ENCODE measurements at places on chromosomes 2 and 18. TPM values are rescaled to one million over a fixed set of nuclear protein-coding genes. Genes with fewer than 3 reads are reported as not detected.

- H3K4me1 ChIP-seq, result peaks cover 24% of the 10 kb centered on the region
- peaks cover 18% of the 10 kb centered on the region for H3K36me3 ChIP-seq
- H3K27ac ChIP-seq, result no peak overlapping the region
- no peak overlapping the region for H3K4me3 ChIP-seq
These were observed 14.8 kb downstream of the SP110 start for GRCh38 chr2:230205034-230205433.

GRCh38 chr2:109195193-109196045 is 66.4 kb downstream of the SH3RF3 start:
- no peaks in the 10 kb centered on the region for H3K36me3 ChIP-seq
- H3K27me3 ChIP-seq, result peaks cover 24% of the 10 kb centered on the region
- no peak overlapping the region for H3K27ac ChIP-seq
- H3K4me1 ChIP-seq, result no peaks in the 10 kb centered on the region

GRCh38 chr2:226556050-226556449 is 243.6 kb downstream of the IRS1 start:
- H3K4me3 ChIP-seq, result no peak overlapping the region
- H3K27me3 ChIP-seq, result peaks cover 7% of the 10 kb centered on the region
- DNase-seq, result no peak
- H3K36me3 ChIP-seq, result no peaks in the 10 kb centered on the region
- no peak overlapping the region for H3K27ac ChIP-seq

DNA sequence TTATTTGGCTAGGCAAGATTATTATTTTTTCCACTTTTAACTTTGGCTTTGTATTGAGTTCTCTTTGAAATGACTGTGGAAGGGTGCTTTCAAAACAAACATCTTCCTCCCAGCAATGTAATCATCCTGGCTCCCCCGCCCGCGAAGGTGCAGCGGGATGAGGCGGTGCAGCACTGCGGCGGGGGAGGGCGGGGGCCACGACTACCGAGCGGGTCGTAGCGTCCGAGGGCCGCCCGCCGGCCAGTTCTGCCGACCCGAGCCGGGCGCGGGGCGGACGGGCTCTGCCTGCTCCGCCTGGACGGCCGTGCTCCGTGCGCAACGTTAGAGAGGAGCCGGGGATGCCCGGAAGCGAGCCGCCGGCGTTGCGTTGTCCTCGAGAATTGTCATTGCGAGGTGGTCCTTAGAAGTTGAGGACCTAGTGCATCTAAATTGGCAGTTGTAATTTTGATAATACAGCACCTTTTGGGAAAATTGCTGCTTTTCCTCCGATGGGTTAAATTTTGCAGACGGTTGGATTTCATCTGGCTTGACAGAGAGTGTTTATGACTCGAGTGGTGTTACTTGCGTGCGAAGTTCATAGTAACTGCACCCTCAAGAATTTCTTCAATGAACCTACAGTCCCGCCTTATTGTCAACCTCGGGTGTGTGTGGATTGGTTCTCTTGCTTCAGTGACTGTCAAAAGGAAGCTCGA is 1.1 kb downstream of the EPC2 start:
- DNase-seq, result peak; percentile 69
- peak overlapping the region; percentile 84 for H3K27ac ChIP-seq
- peaks cover 6% of the 10 kb centered on the region for H3K27me3 ChIP-seq
- peak overlapping the region; percentile 95 for H3K4me3 ChIP-seq
- H3K36me3 ChIP-seq, result peaks cover 11% of the 10 kb centered on the region

DNA sequence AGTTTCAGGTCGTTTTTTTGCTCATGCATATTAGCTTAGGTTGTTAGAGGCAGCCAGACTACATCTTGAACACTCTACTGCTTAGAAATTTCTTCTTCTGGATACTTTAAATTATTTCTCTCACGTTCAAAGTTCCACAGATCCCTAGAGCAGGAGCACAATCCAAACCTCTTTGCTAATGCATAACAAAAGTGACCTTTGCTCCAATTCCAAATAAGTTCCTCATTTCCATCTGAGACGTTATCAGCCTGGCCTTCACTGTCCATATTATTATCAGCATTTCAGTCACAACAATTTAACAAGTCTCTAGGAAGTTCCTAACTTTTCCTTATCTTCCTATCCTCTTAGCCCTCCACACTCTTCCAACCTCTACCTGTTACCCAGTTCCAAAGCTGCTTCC is 50.4 kb upstream of the ERMN start:
- no peaks in the 10 kb centered on the region for H3K27me3 ChIP-seq
- no peak overlapping the region for H3K27ac ChIP-seq
- DNase-seq, result no peak
- H3K4me3 ChIP-seq, result no peak overlapping the region
- peaks cover 4% of the 10 kb centered on the region for H3K4me1 ChIP-seq

GRCh38 chr2:162490052-162490717 is 146.3 kb downstream of the GCA start:
- no peak for DNase-seq
- no peak overlapping the region for H3K27ac ChIP-seq
- H3K27me3 ChIP-seq, result no peaks in the 10 kb centered on the region

DNA sequence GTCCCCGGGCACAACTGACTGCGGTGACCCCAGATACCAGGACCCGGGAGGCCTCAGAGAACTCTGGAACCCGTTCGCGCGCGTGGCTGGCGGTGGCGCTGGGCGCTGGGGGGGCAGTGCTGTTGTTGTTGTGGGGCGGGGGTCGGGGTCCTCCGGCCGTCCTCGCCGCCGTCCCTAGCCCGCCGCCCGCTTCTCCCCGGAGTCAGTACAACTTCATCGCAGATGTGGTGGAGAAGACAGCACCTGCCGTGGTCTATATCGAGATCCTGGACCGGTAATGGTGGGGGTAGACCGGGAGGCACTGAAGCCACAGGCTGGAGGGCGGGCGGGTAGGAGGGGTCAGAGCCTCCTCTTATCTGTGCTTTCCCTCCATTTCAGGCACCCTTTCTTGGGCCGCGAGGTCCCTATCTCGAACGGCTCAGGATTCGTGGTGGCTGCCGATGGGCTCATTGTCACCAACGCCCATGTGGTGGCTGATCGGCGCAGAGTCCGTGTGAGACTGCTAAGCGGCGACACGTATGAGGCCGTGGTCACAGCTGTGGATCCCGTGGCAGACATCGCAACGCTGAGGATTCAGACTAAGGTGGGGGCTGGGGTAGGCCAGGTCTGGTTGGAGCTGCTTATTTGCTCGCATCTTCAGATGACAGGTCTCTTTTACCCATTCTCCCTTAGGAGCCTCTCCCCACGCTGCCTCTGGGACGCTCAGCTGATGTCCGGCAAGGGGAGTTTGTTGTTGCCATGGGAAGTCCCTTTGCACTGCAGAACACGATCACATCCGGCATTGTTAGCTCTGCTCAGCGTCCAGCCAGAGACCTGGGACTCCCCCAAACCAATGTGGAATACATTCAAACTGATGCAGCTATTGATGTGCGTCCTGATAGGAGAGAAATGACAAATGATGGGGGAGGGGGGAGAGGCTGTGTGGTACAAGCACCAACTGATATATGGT is 780 bp downstream of the HTRA2 start:
- H3K4me3 ChIP-seq, result peak overlapping the region; percentile 99
- no peaks in the 10 kb centered on the region for H3K27me3 ChIP-seq
- peak overlapping the region; percentile 96 for H3K27ac ChIP-seq

DNA sequence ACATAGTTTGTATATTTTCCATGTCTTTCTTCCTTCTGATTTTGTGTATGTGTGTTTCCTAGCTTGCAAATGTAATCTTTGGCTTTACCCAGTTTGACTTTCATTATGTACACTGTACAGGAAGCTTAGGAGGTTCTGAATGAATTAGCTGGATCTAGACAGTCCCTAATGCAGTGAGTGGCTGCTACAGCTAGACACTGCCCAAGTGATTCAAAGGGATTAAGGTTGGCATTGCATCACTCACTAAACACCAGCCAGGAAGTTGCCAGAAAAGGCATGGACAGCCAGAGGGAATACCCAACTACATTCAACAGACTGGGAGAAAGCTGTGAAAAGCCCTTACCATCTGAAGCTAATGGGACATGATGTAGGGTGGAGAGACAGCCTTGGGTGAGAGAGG is 316.0 kb upstream of the MEX3C start:
- no peaks in the 10 kb centered on the region for H3K4me1 ChIP-seq
- no peaks in the 10 kb centered on the region for H3K36me3 ChIP-seq
- H3K27me3 ChIP-seq, result no peaks in the 10 kb centered on the region
- no peak for DNase-seq
- H3K4me3 ChIP-seq, result no peak overlapping the region

DNA sequence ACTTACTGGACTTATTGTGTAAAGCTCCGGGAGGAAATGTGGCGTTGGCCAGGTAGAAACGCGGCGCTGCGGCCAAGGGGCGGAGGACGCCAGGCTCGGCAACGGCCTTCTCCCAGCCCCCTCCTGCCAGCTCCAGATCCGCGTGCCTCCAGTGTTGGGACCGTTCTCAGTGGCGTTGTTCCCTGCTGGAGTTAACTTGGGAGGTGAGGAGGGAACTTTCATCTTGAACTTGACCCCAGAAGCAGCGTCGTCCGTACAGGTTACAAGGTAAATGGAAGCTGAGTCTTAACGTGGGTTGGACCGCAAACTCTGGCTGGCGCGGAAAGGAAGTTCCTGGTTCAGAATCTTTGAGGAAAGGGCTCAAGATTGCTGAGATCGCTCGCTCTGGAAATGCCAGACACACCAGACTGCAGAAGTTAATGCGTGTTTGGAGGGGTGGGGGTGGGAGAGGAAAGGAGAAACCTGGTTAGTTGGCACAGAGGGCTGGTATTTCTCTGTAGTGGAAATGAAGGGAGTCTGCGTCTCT is 1.3 kb downstream of the TANC1 start:
- H3K27me3 ChIP-seq, result peaks cover 69% of the 10 kb centered on the region
- H3K27ac ChIP-seq, result no peak overlapping the region
- H3K4me3 ChIP-seq, result peak overlapping the region; percentile 73
- H3K36me3 ChIP-seq, result no peaks in the 10 kb centered on the region
- H3K4me1 ChIP-seq, result peaks cover 13% of the 10 kb centered on the region
- DNase-seq, result no peak

- no peak overlapping the region for H3K4me3 ChIP-seq
- peaks cover 6% of the 10 kb centered on the region for H3K4me1 ChIP-seq
- no peak overlapping the region for H3K27ac ChIP-seq
- no peaks in the 10 kb centered on the region for H3K27me3 ChIP-seq
- no peaks in the 10 kb centered on the region for H3K36me3 ChIP-seq
These were observed 56.3 kb upstream of the GULP1 start for GRCh38 chr2:188235364-188235763.

GRCh38 chr2:133526530-133527300 is 41.5 kb downstream of the NCKAP5 start:
- no peak overlapping the region for H3K27ac ChIP-seq
- no peak overlapping the region for H3K4me3 ChIP-seq
- no peaks in the 10 kb centered on the region for H3K27me3 ChIP-seq
- no peak for DNase-seq

DNA sequence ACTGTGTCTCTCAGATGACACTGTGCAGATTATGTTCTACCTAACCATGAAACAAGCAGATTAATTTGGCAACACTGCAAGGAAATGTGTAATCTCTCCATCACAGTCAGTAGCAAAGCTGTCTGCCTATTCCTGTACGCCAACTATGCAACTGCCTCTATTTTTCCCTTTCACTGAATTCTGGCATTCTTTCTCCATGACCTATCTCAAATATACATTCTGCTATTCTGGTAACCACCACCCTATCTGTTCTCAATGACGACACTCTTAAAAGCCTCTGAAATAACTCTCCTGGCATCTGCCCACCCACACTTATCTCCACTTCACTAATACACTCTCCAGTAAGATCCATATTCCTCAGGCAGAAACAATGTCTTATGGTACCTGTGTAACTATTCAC is 78.7 kb downstream of the ABCA12 start:
- no peaks in the 10 kb centered on the region for H3K4me1 ChIP-seq
- H3K36me3 ChIP-seq, result no peaks in the 10 kb centered on the region
- DNase-seq, result no peak
- H3K27me3 ChIP-seq, result no peaks in the 10 kb centered on the region

DNA sequence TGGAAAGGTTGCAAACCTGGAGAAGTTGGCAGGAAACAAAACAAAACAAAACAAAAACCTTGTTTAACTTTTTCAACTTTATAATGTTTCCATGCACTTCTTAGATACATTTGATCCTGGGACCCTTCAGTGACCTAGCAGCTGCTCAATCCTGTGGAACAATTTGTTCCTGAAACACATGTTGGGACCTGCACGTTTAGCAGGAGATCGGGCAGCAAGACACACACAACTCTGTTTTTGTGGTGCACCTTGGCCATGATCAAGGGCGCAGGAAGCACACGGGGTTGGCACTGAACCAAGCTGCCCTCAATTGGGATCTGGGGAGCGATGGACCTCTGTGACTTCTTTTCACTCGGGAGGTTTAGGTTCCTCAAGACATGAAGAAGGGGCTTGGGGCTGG is 268.7 kb downstream of the LOXHD1 start:
- no peak overlapping the region for H3K4me3 ChIP-seq
- H3K27ac ChIP-seq, result no peak overlapping the region
- no peak for DNase-seq
- no peaks in the 10 kb centered on the region for H3K4me1 ChIP-seq

DNA sequence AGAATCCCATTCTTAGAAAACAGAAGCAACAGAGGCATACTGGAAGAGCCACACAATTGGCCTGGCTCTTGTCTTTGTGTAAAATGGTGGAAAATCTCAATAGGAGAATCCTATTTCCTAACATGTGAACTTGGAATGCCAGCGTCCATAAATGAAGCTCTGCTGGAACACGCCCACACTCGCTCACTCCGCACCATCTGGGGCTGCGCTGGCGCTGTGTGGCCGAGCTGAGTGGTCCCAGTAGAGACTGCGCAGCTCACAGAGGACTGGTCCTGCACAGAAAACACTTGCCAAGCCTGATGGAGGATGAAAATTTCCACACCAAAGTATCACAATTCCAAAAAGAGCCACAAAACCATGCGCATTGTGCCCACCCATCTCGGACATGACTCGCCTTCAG is 56.2 kb downstream of the PXDN start:
- no peaks in the 10 kb centered on the region for H3K4me1 ChIP-seq
- no peak for DNase-seq
- H3K4me3 ChIP-seq, result no peak overlapping the region

GRCh38 chr2:16135913-16136310 is 195.6 kb downstream of the MYCN start:
- H3K27me3 ChIP-seq, result no peaks in the 10 kb centered on the region
- no peaks in the 10 kb centered on the region for H3K36me3 ChIP-seq
- no peak overlapping the region for H3K27ac ChIP-seq
- no peak for DNase-seq
- H3K4me3 ChIP-seq, result no peak overlapping the region
- H3K4me1 ChIP-seq, result no peaks in the 10 kb centered on the region

DNA sequence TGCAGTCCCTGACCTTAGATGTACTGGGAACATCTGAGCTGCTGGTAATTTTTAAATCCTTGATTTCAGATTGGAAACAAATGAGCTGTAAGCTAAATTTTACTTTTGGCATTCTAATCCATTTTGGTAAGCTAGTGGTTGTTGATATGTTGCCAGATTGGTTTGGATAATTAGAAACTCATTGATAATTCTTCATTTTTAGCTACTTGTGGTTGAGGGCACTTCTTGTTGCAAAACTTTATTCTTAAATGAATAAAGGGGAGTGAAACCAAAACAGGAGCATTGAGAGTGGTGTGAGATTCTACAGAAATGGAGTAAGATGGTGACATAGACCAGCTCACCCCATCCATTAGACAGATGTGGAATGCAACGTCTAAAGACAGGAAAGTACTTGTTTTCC is 64.5 kb downstream of the ITGB1BP1 start:
- H3K36me3 ChIP-seq, result no peaks in the 10 kb centered on the region
- no peaks in the 10 kb centered on the region for H3K4me1 ChIP-seq
- no peak overlapping the region for H3K27ac ChIP-seq
- H3K27me3 ChIP-seq, result peaks cover 33% of the 10 kb centered on the region
- DNase-seq, result no peak

GRCh38 chr2:238817382-238817781 is 30.5 kb upstream of the TWIST2 start:
- no peaks in the 10 kb centered on the region for H3K27me3 ChIP-seq
- no peak overlapping the region for H3K4me3 ChIP-seq
- no peaks in the 10 kb centered on the region for H3K36me3 ChIP-seq
- no peak for DNase-seq

The GPATCH11 gene
- 14.9 TPM for total RNA-seq

The STARD6 gene
- total RNA-seq, result not detected

The TUBA3D gene
- total RNA-seq, result not detected

The HOXD4 gene
- not detected for total RNA-seq

The L3MBTL4 gene
- 0.11 TPM for total RNA-seq

The KCNK3 gene
- total RNA-seq, result not detected

Data from activated T-helper 2 cell treated with anti-CD3 and anti-CD28 coated beads, Interferon-gamma antibody, Interleukin-2, Interleukin-4, amounts not matched to agents 10 μg/mL and 5 μg/mL and 100 μg/mL, durations not matched to agents 14 hours and 24 hours and 36 hours (primary cell).